Smooth muscle cell of the brain vasculature (primary cell): ENCODE measurements at places on chromosomes 5 and 9.

DNA sequence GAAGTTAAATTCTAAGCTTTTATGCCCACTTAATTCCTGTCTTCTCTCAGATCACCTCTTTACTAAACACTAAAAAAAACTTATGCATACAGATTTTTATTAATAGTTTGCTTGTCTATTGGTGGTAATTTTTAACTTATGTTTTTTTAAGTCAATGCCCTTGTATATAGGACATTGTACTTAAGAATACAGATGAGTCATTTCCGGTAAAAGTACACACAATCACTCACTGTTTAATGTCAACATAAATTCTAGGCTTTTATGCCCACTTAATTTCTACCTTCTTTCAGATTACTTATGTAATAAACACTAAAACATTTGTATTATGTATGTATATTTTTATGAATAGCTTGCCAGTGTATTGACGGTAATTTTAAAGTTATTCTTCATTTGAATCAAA is 872.8 kb upstream of the CDH9 start:
- no peak for DNase-seq

DNA sequence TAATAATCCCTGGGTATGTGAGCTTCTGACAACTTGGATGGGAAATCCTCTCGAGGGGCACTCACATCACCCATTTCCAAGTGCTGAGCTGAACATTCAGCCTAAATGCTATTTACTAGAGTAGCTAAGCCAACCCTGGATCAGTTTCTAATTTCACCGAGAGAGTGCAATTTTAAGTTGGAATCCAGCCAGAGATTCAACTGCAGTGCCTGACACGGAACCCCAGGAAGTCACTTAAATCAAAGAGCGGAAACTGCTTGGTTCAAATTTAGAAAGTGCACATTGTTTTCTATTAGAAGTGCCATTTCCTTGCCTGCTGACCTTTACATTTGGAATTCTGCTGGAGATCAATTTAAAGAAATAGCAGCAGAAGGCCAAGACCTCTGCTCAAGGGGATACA is 8.8 kb downstream of the SPRY4 start:
- DNase-seq, result peak; percentile 71

DNA sequence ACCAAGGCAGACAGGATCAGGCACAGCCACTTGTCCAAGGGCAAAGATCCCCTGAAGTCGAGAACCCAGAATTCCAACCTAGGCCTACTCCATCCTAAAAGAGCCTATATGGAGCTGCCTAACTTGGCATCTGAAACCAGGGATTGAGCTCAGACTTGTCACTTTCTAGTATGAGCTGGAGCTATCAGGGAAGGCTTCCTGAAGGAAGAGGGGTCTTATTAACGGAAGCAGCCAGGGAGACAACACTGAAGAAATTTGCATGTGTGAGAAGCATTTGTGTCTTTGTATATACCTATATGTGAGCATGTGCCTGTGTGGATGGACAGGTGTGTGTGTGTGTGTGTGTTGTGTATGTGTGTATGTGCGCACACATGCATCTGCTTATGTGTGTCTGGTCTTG is 4.7 kb upstream of the AQP7 start:
- no peak for DNase-seq

DNA sequence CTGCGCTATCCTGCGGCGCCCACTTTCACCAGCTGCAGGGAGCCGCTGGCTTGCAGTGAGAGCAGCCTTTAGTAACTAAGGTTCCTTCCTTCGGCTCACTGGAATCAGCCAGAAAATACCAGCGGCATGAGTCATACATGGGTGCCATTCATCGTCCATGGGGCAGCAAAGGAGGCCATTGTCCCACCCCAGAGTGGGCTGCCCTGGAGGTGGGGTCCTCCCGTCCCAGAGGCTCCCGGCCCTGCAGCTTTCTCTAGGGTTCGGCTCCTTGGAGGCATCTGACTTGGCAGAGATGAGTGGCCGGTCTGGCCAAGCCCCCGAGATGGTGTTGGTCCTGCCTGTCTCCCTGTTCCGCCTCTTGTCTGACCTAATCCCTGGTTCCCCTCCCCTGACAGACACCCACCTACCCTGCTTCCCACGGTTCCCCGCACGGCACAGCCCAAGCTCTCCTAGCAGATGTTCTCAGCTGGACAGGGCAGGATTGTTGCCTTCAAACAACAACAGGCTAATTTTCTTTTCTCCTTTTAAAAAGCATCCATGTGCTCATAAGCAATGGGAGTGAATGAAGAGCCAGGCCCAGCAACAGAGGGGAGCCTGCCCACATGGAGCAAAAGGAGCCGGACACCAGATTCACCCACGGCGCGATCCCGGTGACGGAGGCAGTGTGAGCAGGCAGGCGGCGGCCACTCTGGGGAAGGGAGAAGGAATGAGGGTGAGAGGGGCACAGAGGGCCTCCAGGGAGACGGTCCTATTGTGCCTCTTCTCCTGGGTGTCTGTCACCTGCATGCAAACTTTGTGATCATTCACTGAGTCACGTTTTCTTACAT is 97.0 kb upstream of the COL5A1 start:
- no peak for DNase-seq

DNA sequence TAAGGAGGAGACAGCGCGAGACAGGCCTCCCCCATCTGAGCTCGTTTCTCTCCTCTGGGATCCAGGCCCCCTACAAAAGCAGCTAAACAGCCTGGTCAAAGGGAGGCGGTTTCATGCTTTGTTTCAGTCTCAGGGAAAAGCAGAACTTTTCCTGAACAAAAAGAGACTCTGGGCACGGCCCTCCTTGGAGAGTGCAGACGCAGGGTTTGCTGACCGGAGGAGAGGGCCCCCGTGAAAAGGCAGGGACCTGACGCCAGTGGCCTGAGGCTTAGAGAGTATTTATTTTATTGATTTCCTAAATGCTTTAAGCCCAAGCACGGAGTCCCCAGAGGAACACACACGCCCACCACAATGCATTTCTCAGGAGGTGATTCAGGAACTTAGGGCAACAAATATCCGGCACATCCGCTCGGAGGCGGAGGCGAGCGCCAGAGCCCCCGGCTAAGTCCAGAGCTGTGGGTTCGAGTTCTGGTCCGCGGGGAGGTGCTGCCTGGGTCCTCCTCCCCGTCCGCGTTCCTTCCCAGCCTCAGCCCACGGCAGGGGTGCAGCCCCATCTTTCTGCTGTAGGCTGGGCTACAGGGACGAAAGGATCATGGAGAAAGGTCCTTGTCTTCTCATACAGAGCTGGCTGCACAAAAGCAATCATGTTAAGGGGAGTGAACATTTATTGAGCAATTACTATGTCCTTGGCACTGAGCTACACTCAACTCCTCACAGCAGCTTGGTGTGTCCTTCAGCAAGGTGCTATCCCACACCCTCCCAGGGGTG is 40.0 kb downstream of the PTGES start:
- DNase-seq, result peak; percentile 37

GRCh38 chr5:574906-575305 is 37.2 kb upstream of the CEP72 start:
- no peak for DNase-seq

GRCh38 chr5:74575741-74576538 is 64.6 kb downstream of the ENC1 start:
- no peak for DNase-seq
